ENCODE measurements at places on chromosomes 11 and 22.

DNA sequence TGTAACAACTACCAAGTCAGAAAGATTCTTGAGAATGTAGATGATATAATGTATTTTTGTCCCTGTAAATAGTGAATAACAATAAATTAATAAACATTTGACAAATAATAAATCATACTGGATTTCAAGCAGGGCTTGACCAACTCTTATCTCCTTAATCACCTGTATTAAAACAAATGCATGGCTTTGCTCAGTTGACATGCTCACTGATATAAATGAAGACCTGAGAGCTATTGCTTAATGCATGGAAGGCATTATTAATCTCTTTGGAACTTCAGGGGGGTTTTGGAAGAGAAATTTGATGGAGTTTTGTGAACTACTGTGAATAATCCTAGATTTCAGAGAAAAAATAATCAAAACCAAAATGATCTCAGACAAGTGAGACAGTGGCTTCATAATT lies 1420.4 kb upstream of the TENM4 start:
- no peak for DNase-seq

DNA sequence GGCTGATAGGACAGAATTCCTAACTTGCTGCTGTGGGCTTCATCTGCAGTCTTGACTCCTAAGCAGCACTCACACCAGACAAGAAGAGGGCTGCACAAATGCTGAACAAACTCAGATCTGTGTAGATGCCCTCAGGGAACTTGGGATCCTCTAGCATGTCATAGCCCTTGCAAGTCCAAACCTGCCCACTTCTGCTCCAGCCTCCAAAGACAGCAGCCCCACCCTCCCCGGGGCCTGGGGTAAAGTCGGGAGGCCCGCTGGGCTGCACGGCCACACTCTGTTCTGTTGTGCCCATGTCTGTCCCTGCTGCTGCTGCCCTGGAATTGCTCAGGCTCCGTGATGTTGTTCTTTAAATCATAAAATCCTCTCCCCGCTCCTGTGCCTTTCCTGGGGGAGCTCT lies 28.3 kb downstream of the DRD2 start:
- no peak for DNase-seq

DNA sequence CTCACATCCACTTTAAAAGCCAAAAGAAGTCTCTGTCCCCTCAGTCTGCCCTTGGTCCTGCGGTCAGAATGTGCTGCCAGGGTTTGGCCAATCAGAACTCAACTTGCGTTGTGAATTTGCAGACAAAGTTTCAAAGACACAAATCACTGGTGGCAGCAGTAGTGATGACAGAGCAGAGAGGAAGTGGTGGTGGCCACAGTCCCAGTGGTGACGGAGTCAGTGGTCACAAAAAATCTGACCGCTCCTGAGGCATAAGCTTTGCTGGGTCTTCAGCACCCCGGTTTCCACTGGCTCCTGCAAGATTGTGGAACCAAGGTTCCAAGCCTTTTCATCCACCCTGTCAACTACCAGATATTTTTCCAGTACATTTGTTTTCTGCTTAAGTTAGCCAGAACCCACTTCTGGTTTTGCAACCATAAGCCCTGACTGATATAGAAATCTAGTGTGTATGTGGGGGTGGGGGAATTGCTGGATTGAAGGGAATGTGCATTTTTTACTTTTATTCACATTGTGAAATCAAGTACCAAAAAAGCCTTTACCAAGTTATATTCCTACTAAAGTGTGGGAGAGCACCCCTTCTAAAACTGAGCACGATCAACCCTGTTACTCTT lies 112.3 kb downstream of the TMPRSS5 start:
- no peak for DNase-seq

DNA sequence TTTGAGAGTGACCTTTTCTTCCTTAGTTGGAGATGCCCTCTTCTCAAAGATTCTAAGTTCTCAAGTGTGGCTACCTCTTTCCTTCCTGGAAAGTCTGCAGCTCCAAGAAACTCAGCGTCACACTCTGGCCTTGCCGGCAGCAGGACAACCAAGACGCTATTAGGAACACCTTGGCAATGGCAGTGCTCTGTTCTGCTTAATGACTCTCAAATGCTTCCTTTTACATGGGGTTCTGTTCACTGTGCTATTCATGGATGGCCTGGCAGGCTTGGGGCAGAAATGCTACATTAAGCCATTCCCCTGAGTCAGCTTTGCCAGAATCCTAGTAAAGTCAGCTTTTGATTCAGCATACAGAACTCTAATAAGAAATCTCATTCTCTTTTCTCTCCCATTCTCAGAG lies 25.9 kb downstream of the LARGE2 start:
- no peak for DNase-seq

DNA sequence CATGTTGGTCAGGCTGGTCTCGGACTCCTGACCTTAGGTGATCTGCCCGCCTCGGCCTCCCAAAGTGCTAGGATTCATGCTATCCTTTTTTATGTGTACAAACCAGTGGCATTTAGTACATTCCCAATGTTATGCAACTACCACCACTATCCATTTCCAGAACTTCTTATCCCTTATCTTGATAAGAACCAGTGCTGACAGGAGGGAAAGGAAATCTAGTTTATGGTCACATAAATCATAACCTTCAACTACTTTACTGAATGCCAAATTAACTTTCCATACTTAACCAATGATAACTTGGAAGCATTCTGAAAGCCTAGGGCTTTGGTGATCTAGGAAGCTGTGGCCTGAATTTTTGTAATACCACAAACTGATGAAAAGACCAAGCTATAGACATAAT lies 170.4 kb downstream of the SWAP70 start:
- DNase-seq, result no peak

- DNase-seq, result no peak
Measured at GRCh38 chr22:42132457-42132856, 1.8 kb upstream of the CYP2D6 start.
